Naive thymus-derived CD4-positive, alpha-beta T cell (primary cell): ENCODE measurements at places on chromosomes 4 and X.

GRCh38 chr4:141486375-141486997, 149.9 kb upstream of the IL15 start:
- no peak for DNase-seq

DNA sequence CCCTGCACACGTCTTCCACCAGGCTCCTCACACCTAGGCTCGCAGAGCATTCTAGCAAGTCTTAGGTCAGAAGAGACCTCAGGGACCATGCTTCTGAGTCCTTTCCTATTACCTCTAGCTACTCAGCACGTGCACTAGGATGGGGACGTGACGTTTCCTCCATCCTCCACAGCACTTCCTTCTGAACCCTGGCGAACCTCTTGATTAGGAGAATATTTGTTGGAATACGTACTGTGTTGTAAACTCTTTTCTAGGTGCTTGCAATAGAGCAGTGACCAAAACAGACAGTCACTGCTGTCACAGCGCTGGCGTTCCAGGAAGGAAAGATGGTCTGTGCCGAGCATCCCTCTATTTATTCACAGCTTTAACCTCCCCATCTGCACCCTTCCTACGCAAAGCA, 12.9 kb upstream of the TENM3 start:
- no peak for DNase-seq

GRCh38 chr4:4541040-4541631, 712 bp downstream of the STX18 start:
- peak; percentile 9 for DNase-seq

GRCh38 chrX:619451-619811, 11.2 kb upstream of the SHOX start:
- no peak for DNase-seq

DNA sequence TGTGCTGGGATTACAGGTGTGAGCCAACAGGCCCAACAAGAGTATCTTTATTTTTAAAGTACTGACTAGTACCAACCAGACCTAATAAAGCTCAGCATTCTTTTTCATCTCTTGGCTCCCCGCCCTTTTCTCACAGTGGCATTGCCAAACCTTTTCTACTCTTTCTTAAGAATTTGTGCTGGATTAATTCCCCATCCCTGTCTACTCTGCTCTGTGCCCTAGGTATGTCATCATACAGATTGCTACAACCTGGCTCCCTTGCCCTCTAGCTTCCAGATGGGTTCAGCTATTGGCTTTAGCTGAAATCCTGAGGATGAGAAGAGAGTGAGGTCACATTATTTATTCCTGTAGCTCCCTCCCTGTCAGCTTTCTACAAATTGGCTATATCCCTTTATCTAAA, 34.9 kb upstream of the CCNI start:
- DNase-seq: no peak

GRCh38 chrX:132461886-132462285, 27.0 kb downstream of the MBNL3 start:
- DNase-seq: no peak

DNA sequence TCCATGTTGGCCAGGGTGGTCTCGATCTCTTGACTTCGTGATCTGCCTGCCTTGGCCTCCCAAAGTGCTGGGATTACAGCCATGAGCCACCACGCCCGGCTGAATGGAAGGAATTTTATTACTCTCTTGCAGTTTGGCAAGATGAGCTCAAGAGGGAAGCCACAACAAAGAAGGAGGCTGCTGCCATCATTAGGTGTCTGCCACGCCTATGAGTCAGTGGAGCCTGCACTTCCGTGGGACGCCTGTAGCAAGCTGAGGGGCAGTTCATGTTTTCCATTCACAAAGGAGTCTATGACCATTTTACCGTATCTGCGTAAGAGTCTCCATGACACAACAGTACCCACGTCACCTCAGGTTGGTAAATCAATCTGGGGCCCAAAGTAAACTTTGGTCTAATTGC, 51.2 kb upstream of the CHRNA9 start:
- peak; percentile 81 for DNase-seq

GRCh38 chr4:97123573-97123972, 1019.7 kb downstream of the STPG2 start:
- no peak for DNase-seq

DNA sequence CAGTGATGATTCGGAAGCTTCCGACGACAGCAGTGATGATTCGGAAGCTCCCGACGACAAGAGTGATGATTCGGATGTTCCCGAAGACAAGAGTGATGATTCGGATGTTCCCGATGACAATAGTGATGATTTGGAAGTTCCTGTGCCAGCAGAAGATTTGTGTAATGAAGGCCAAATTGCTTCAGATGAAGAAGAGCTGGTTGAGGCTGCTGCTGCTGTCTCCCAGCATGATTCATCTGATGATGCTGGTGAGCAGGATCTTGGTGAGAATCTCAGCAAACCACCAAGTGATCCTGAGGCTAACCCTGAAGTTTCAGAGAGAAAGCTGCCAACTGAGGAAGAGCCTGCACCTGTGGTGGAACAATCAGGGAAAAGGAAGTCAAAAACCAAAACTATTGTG, 14.2 kb downstream of the CXCR3 start:
- DNase-seq: no peak

GRCh38 chr4:146590801-146591200, 47.9 kb upstream of the POU4F2 start:
- no peak for DNase-seq

DNA sequence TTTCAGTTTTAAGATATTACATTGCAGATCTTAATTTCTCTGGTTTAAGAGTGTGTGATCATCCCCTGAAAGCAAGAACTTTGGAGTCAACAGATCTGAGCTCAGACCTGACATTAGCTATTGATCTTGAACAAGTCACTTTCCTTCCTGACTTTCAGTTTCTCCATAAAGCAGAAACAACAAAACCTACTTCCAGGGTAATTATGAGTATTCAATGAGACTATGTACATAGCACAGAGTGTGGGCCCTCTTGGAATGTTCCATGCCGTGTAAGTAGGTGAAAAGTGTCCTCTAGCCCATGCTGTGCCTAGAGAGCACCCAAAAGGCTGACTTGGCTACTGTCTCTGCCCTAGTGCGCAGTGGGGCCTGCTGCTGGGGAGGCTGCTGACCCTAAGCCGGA, 188.0 kb upstream of the RPL34 start:
- DNase-seq: peak; percentile 20

GRCh38 chr4:140736669-140737343, 19.4 kb downstream of the TBC1D9 start:
- no peak for DNase-seq

- no peak for DNase-seq
Observed at GRCh38 chr4:128906581-128906980, 97.1 kb downstream of the JADE1 start.

GRCh38 chr4:872241-872981, 46.5 kb upstream of the CPLX1 start:
- no peak for DNase-seq

DNA sequence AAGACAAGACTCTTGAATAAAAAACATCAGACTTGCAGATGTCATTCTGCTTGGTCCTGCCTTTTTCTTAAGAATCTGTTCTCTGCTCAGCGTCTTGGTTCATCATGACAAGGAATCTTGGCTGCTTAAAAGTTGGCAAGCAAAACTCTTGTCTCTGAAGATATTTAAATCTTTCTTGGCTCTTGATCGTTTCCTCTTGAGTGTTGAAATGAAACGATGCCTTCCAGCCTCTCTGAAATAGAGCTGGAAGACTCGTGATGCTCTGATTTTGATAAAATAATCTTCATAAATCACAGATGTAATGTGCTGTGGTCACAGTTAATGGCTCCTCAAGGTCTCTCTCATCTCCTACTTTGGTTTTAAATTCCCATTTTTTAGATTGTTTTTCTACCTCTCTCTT, 39.9 kb upstream of the TMEM192 start:
- DNase-seq: no peak

DNA sequence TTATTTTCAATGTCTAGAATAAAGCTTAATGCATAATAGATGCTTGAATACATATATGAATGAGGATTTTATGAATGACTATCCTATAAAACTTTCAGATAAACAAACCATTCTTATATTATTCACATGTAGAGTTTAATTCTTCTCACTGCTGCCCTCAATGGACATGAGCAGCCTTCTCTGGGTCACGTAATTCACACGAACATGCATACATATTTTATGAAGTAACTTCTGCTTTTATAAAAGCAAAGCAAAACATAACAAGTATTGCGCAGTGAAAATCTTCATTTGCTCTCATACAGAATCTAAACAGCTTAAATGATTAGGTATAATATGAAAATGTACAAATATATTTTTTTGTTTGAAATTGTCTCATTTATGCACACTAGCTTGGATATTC, 116.7 kb downstream of the TMA16 start:
- DNase-seq: no peak

GRCh38 chr4:86543080-86543479, 51.0 kb upstream of the PTPN13 start:
- DNase-seq: no peak

DNA sequence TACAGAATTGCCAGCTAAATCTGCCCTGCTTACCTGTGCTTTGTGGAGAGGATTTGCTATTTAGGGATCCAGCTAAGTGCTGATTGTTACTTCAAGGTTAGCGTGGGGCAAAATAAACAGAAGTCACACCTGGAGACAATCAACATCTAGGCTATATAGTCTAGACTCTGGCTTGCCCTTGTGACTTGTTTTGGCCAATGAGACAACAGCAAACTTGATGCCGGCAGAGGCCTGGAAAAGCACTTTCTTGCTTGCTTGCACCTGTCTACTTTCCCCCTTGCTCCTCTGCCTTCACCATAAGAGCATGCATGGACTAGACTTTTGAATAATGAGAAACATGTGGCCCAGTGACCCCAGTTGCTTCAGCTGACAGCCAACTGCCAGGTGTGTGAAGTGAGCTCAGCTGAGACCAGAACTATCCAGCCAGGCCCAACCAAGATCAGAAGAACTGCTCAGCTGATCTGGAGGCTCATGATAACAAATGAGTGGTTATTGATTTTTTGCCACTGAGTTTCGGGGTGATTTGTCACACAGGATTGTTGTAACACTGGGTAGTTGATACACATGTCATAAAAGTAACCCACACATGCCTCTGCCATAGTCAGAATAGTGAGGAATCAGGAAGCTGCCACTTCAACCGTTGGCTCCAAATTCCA, 164.4 kb downstream of the RBMX2 start:
- no peak for DNase-seq

GRCh38 chr4:162401021-162401420, 237.2 kb upstream of the FSTL5 start:
- DNase-seq: no peak

- no peak for DNase-seq
Observed at GRCh38 chr4:40963897-40964478, 214.2 kb downstream of the NSUN7 start.

DNA sequence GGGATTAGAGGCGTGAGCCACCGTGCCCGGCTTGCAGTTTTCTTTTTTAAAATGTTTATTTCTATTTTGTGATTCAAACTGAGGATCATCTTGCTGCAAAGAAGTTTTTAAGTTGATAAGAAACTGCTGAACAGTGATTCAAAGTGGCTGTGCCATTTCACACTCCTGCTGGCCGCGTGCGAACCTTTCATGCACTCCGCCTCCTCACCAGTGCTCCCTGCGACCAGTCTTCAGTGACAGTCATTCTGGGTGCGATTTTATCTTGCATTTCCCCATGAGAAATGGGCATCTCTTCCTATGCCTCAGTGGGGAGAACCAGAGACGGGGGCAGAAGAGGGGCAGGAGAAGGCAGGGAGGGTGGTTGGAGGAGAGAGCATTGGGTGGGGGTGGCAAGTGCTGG, 21.4 kb downstream of the TMEM187 start:
- no peak for DNase-seq

GRCh38 chrX:19897091-19897490, 9.7 kb upstream of the SH3KBP1 start:
- DNase-seq: no peak

DNA sequence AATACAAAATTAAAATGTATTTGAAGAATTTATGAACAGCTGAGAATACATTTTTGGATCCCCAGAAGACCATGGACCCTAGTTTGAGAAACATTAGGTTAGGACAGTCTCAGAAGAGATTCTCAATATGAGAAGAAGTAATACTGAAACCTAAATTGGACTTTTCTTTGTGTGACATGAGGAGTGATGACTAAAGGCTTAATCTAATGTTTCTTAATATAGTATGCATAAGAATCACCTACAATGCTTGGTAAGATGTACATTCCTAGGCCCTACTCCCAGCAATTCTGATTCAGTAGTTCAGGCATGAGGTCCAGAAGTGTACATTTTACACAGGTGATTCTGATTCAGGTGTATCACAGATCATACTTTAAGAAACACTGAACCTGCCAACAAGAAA, 31.6 kb upstream of the HUWE1 start:
- no peak for DNase-seq

GRCh38 chr4:74455361-74456055, 10.6 kb downstream of the AREG start:
- no peak for DNase-seq
